ENCODE measurements at places on chromosomes 11 and 22.

GRCh38 chr11:13338427-13339069 lies 61.0 kb downstream of the BMAL1 start:
- DNase-seq: no peak

- no peak for DNase-seq
Measured at GRCh38 chr22:36828815-36829214, 12.0 kb upstream of the PVALB start.

DNA sequence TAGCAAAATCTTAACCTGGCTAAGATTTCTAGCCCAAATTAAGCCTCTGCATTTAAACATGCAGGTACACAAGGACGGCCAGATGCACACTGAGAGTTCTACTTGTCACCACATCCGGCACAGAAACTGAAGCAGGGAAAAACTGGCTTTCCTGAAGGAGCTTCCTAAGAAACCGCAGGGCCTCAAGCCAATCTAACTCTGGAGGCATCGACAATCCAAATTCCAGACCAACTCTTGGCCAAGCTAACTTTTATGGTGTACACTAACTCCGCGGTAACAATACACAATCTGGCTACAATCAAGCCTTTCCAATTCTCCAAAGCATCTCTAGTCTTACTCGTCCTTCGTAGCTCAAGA lies 1.2 kb downstream of the MSANTD2 start:
- DNase-seq: no peak

- DNase-seq: peak; percentile 15
Measured at GRCh38 chr11:116224154-116224888, 548.5 kb downstream of the BUD13 start.

GRCh38 chr11:9565822-9566560 lies 7.5 kb upstream of the WEE1 start:
- DNase-seq: no peak

DNA sequence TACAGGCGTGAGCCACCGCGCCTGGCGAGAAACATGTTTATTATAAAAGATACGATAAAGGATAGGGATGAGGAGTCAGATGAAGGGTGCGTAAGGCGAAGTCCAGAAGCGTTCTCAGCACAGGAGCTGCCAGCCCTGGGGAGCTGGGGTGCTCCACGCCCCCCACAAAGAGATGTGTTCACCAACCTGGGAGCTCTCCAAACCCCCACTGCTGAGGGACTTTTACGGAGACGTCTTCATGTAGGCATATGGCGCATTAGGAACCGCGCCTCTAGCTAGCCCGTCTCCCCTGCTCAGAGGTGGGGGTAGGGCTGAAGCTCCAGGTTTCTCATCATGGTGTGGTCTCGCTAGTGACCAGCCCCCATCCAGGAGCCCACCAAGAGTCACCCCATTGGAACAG lies 8.4 kb upstream of the ZBED4 start:
- DNase-seq: no peak

DNA sequence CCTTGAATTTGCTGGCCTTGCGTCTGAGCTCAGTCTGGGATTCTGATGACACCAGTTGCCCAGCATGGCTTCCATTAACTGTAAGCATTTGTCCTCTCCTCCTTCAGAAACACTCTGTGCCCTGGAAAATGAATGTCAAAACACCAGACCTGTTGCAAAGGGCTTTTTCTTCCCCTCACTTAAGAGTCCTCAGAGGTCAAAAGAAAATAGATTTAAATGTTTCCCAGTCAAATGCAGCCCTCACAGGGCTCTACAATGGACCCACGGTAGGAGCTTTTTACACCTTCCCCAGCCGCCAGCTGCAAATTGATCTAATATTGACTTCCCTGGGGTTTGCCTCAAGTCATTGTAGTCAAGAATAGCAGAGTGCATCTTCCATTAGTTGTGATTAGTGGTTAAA lies 332.2 kb downstream of the INSC start:
- no peak for DNase-seq

GRCh38 chr11:24391167-24391566 lies 105.7 kb upstream of the LUZP2 start:
- DNase-seq: no peak

GRCh38 chr11:11738370-11738769 lies 103.4 kb upstream of the USP47 start:
- no peak for DNase-seq

- DNase-seq: no peak
Measured at GRCh38 chr11:35050541-35050995, 88.4 kb upstream of the CD44 start.

DNA sequence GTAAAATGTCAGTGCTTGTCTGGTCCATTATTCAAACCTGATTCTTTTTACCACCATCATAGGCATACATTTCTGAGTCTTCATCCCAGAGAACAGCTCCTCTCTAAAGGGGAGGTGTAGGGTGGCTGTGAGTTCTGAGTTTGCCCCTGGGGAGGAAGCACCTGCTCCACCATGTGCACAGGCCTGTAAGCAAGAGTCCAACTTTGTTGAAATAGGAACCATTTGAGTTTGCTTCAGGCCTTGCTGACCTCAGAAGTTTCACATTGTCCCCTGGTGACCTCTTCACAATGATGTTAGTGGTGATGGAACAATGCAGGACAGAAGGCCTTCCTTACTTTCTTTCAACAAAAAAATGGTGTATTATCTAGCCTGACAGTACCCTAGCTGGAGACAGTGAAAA lies 54.6 kb upstream of the TOP3B start:
- DNase-seq: no peak

- DNase-seq: no peak
Measured at GRCh38 chr11:114483929-114484328, 44.7 kb downstream of the REXO2 start.

- DNase-seq: no peak
Measured at GRCh38 chr11:9112075-9112474, 20.7 kb upstream of the SCUBE2 start.

- no peak for DNase-seq
Measured at GRCh38 chr11:1503708-1504104, 17.1 kb upstream of the MOB2 start.

DNA sequence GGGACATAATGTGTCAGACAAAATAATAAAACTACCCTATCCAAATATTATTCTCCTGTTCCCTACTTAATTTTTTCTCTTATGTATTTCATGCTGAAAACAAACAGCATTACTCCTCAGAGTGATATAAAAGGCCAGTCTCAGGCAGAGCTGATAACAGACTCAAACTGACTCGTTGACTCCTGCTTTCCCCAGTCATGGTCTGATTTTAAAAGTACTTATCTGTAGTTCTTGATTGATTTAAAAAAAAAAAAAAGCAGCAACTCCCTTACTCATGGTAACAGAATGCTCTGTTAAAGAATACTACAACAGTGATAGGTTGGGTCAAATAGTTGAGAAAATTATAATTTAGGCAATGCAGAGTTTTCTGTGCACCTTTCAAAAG lies 90.3 kb upstream of the BARX2 start:
- no peak for DNase-seq

GRCh38 chr11:2700415-2701211 lies 819 bp upstream of the KCNQ1OT1 start:
- no peak for DNase-seq

GRCh38 chr22:28064920-28065319 lies 145.9 kb upstream of the PITPNB start:
- no peak for DNase-seq

GRCh38 chr11:95076416-95076815 lies 9.7 kb downstream of the SRSF8 start:
- no peak for DNase-seq

DNA sequence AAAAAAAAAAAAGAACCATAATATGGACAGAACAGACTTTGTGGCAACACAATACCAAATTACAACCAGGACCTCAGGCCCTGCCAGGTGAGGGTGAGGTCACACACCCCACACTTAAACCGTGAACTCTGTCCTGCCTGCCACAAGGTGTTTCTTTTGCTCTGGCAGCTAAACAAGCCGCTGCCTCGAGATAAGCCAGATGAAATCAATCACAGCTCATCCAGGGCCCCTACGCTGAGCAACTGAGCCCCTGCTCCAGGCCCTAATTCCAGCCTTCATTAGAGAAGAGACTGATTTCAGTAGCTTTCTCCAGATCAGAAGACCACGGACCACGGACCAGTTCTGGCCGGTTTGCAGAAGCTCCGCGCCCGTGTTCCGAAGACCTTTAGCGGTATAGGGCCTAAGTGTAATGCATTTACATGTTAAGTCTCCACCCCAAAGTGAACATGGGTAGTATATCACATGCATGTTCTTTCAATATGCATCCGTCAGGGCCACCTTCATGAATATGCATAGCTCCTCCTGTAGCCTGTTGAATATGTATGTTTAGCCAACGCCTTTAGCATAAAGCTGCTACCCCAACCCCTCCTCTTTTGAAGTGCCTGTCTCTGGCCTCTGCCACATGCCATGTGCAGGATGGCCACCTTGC lies 14.8 kb upstream of the RAC2 start:
- DNase-seq: no peak

DNA sequence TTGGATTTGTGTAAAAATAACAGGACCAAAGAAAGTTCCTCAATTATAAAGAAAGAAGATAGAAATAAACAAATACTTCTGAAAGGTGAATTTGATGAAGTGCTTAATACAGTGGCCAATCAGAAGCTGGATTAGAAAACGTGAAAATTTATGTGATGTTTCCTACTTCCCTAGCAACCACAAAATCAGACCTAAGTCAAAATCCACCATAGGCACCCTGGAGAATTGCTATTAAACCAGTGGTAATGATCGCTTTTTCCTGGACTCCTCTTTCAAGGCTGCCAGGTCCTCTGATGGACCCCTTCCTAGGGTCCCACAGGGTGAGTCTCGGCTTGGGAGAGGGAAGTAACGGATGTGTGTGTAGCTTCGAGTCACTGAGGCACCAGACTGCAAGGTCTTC lies 9.6 kb downstream of the WT1 start:
- no peak for DNase-seq

DNA sequence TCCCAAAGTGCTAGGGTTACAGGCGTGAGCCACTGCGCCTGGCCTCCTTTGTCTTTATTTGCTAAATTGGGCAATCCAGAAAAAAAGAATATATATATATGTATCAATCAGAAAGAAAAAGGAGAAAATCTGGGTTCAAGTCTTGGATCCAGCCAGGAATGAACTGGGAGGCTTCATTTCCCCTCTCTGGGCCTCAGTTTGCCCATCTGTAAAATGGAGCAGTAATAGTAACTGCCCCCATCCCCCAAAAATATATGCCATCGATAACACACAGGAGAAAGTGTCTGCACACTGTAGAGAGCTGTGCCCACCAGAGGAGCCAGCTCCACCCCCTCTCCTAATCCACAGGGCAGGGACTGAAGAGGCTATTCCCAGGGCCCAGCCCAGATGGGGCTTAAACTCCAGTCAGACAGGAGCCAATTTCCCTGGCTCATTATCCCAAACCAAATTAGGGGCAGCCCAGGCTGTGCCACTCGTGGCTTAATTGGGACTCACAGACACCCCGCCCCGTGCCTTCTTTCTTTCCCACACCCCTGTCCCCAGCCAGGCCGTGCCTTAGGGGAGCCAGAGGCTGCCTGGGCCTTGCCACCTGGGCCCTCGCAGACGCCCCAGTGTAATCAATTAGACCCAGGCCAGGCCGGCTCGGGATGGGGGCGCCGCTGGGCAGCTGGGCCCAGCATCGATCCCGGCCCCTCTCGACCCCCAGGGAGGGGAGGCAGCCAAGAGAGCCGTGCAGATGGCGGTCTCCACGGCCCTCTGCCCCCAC lies 171.5 kb downstream of the MN1 start:
- no peak for DNase-seq
